ENCODE measurements at places on chromosomes 6 and 20.

GRCh38 chr6:47221565-47221964, 88.1 kb downstream of the TNFRSF21 start:
- DNase-seq: no peak

DNA sequence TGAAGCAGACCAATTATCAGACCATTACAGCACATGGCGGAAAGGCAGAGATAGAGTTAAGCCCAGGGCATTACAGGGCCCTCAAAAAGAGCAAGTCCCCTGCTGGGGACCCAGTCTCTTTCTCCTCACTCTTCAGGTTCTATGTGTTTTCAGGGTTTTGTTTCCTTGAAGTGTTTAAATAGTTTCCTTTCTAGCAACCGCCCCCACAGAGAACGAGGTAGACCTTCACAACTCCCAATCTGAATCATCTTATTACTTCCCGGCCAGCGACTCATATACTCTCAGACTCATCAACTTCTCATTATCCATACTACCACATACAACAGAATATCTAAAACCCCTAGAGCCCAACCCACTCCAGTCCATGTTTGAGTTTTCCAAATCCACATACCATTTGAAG, 526.6 kb upstream of the ARID1B start:
- DNase-seq: no peak

DNA sequence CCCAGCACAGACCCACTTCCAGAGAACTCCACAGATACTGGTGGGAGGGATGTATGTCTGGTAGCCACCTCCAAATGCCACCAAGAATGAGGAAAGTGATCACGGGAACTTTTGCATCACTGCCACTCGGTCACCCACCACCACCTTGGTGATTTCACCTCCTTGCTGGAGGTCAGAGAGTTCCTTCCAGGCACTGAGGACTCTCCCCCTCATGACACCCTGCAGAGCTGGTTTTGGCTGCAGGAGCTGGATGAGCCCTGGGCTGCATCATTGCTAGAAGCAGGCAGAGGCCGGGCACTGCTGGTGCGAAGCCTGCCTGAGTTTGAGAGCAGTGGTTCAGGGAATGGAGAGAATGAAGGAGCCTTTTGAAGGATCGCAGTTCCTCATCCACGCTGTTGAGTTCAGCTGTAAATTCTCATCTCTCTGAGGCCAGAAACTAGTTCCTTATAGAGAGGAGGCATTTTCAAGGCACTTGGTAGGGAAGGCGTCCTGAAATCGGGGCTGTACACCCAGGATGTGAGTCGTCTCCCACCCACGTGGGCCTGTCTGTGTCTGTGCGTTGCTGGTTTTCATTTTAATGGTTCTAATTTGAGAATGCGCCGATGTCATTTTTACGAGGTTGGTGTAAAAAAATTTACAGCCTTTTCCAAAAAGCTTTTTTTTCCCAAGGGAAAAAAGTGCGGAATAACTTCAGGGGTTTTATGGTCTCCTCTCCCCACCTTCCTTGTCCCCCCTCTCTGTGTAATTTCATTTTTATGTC, 25.0 kb downstream of the FOXP4 start:
- no peak for DNase-seq

DNA sequence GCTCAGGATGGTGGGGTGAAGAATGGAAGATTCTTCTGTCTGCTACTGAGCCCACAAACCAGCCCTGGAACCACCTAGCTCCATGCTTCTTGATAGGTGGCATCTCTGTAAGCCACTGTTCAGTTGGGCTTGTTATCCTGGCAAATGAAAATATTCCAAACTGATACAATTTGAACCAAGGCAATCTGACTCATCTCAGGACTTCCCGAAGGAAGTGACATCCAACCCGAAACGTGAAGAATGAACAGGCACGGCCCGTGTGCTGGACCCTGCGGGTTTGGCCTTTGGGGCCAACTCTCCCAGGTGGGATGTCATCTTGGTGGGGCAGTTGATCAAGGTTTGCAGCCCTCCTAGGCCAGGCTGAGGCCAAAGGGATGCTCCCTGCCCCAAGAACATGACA, 160.3 kb downstream of the PREX1 start:
- no peak for DNase-seq

DNA sequence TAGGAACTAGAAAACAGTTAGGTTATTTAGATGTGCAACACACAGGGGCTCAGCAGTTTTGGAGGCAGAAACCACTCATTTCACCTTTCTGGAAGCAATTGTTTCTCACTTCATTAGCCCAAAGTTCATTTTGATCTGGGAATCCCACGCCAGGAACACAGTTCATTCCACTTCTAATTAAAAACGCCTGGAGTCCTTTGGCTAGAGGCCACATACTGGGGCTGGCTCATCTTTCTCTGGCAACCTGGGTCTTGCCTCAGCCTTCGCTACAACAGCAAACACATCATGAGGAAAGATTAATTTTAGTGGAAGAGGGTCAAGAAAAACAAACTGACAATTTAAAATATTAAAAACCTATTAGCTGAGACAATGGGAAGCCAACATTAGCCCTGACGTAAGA, 69.7 kb downstream of the RFPL4B start:
- DNase-seq: no peak

GRCh38 chr6:99416892-99417767, 8.0 kb downstream of the PNISR start:
- DNase-seq: no peak

DNA sequence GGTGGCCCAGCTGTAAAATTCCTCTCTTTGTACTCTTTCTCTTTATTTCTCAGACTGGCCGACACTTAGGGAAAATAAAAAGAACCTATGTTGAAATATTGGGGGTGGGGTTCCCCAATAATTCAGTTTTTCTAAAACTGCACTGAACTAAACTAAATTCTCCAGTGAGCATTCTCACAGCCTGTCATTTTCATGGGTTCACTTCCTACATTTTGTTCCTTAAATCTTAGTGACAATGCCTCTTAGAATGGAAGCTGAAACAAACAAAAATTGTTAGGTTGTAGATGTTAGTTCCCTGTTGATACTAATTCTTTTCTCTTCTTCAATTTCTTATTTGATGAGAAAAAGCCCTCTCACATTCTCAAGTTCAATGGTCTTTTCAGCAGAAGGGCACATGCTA, 35.8 kb upstream of the IFNGR1 start:
- no peak for DNase-seq

- DNase-seq: no peak
Measured at GRCh38 chr6:162917506-162917905, 189.7 kb downstream of the PACRG start.

DNA sequence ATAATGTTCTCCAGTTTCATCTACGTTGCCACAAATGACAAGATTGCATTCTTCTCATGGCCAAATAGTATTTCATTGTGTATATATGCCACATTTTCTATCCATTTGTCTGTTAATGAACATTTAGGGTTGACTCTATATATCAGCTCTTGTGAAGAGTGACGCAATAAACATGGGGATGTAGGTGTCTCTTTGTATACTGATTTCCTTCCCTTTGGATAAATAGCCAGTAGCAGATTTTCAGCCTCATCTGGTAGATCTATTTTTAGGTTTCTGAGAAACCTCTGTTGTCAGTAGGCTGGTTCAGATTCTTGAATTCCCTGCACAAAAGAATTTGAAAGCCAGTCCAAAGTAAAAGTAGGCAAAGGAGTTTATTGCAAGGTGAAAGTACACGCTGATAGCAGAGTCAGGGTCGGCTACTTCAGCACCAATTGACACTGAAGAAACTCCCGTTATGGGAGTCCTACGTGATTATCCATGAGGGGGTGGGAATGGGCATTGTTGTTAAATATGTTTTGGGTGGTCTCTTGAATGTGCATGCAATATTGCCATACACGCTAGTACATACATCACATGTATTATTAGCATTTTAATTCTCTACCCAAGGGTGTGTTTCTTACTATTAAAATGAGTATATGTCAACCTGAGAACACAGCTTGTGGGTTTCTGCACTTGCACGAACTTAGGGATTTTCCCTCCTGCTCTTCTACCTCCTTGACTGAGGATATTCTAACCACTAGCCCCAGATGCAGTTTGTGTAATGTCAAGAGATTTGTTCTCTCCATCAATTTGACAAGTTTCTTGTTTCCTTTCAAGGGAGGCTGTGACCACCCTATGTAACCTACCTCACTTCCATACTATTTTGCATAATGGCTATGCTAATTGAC, 14.4 kb upstream of the SLC17A2 start:
- DNase-seq: no peak

DNA sequence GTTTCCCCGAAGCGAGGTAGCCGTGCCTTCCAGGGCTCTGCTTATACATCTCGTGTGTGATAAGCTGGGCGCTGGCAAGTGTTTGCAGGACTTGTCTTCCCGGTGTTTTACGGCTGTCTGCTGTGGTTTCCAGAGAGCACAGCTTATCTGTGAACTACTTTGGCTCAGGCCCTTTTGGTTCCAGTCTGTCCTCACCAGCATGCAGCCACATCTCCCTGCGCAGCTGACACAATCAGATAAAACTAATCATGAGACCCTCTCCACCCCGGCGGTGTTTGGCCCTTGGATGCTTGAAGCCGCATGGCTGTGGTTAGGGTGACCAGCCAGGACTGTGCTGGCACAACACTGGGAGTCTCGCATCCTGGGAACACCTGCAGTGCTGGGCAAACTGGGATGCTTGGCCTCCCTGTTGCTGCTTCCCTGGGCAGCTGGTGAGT, 241.8 kb upstream of the FOXQ1 start:
- no peak for DNase-seq

- DNase-seq: no peak
Measured at GRCh38 chr6:47234266-47234933, 75.3 kb downstream of the TNFRSF21 start.

DNA sequence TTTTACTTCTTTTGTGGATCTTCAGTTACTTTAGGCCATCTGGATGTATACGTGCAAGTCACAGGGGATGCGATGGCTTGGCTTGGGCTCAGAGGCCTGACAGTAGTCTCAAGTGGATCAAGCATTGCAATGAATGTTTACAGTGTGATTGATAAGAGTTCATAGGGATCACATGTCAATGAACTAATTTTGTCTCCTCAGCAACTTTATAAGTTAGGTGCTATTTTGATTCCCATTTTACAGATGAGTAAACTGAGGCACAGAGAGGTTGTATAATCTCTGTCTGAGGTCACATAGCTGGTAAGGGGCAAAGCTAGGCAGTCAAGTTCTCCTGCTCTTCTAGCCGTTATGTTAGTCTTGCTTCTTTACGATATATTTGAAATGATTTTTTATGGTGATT, 13.5 kb downstream of the MEI4 start:
- no peak for DNase-seq

DNA sequence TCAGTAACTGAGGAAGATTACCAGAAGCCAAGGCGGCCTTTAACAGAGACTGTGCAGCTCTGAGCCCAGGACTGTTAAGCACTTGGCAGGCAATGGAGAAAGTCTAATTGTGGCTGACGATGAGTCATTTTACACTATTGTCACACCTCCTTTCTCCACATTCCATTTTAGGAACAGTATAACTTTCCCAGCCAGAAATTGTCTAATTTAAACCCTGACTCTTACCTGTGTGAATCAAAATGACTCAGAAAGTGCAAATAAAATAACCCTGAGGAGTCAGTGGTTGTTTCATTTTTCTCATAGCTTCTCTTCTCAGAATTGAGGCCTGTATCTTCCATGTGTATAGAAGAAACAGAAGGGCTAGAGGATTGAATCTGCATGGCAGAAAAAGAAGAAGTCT, 40.0 kb upstream of the OPN5 start:
- DNase-seq: peak; percentile 64

- no peak for DNase-seq
Measured at GRCh38 chr20:57093766-57094165, 172.7 kb downstream of the BMP7 start.

DNA sequence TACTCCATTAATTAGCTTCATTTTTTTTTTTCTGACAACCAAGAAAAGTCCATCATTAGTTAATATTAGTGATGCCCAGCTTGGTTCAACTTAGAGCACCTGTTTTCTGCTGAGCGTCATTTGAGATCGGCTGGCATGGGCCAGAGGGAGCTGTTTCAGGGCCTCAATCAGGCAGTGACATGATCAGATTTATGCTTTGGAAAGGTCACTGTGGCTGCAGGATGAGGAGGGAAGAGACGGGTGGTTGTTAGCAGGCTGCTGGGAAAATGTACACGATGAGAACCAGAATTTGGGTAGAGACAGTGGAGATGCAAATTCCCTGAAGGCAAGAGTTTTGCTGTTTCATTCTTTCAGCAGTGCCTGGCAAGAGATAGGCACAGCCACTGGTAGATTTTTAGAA, 4.4 kb upstream of the STX16 start:
- no peak for DNase-seq

DNA sequence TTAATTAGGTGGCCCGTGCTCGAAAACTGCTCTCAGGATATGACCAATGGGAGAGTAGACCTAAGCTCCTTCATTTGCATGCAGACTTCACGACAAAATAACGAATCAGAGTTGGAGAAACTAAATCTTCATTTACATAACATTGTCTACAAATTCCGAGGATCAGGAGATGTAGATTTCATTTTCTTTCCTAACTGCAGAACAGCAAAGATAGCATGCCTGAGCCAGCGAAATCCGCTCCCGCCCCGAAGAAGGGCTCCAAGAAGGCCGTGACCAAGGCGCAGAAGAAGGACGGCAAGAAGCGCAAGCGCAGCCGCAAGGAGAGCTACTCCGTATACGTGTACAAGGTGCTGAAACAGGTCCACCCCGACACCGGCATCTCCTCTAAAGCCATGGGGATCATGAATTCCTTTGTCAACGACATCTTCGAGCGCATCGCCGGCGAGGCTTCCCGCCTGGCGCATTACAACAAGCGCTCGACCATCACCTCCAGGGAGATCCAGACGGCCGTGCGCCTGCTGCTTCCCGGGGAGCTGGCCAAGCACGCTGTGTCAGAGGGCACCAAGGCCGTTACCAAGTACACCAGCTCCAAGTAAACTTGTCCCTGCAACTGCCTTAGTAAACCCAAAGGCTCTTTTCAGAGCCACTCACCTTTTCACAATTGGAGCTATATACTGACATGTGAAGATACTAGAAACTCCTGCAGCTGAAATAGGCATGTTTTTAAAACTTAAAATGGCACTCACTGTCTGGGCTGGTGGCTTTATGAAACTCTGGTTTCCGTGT, 96.5 kb downstream of the HFE start:
- no peak for DNase-seq

DNA sequence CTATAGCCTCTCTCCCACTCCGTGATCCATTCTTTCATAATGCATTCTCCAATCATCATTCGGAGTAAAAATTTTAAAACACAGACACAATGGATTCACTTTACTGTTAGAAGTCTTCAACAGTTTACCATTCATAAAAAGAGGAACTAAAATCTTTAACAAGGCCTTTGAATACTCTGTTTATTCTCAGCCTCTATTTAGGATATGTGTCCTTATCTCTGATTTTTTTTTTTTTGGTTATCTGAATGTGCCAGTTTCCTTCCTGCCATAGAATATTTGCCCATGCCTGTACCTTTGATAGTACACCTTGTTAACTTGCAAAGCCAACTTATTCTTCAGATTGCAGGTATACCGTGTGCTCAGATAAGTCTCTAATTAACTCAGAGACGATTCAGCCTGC, 11.1 kb downstream of the CRISP1 start:
- DNase-seq: no peak

- no peak for DNase-seq
Measured at GRCh38 chr20:2757969-2758368, 42.5 kb downstream of the CPXM1 start.

- DNase-seq: no peak
Measured at GRCh38 chr20:58111310-58112016, 117.0 kb downstream of the ANKRD60 start.

GRCh38 chr6:73929405-73929804, 233.4 kb downstream of the CD109 start:
- no peak for DNase-seq
